ENCODE measurements at places on chromosomes 3 and 15.

GRCh38 chr15:46091860-46092450 is 457.1 kb downstream of the SQOR start:
- DNase-seq, result peak; percentile 30

DNA sequence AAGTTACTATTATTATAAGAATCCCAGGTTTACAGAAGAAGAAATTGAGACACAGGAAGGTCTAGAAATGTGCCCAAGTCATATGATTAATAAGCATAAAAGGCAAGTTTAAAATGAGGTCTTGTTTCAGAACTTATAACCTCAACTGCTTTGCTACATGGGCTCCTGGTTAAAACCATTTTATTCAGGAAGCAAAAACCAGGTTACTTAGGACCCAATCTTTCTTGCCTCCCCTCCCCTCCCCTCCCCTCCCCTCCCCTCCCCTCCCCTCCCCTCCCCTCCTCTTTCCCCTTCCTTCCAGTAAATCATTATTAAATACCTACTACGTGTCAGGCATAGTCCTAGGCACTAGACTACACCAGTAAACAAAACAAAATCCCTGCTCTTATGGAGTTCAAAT is 93.9 kb downstream of the NAALADL2 start:
- DNase-seq, result no peak

DNA sequence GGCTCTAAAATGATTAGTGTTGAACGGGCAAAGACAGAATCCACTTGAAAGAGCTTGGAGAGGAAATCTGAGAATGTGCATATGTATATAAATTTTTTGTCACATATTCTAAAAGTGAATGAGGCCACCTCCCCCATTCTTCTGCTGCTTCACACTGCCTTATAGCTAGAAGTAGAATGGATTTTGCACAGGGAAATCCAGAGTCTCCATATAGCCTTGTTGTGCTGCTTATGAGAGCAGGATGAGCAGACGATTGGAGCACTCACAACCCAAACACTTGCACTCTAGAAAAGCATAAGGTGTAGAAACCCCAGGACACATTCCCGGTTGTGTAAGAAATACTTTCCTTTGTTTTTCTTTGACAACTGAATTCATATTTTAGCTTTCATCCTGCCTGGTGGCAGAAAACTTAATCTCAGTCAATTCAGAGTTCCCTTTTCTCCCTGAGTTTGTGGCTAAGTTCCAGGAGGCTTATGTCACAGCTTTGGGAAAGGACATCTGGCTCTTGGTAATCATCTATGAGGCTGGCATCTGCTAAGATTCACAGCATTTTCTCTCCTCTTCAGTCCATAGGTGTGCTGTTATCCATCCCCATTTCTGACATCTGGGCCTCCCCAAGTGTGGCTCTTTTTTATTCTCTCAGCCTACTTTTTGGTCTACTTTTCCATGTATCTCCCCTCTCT is 188.4 kb upstream of the PFN2 start:
- peak; percentile 56 for DNase-seq

- no peak for DNase-seq
Observed at GRCh38 chr15:73585871-73586654, 47.1 kb downstream of the NPTN start.
